ENCODE measurements at places on chromosomes 1 and 21.

DNA sequence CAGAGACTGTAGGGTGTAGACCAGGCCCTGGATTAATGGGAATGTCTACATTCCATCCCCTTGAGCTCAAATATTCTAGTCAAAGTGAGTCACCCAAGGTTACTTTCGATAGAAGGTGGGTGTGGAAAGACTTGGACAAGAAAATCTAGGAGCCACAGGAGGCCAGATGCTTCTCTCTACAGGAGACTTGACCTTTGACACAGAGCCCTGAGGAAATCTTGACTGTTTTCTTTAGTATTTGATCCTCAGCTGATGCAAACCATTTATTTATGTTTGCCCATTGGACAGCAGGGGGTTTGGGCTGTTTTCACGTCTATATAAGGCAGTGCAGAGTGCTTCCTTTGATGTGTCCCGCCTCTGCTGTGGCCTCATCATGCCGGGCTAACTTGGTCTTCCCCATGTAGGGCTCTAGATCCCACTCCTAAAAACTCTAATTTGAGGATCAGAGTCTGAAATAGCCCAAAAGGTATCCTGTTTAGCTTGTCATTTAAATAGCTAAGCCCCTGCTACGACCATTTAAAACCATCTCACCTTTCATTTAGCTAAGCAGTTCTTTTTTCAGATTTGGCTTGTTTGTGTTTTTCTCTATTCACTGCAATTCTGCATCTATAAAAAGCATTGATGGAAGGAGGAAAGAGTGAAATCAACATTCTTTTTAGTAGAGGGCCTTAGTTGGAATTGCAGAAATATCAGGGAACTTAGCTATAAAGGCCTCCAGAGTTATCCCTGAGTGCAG is 15.5 kb upstream of the MAP3K7CL start:
- DNase-seq, result no peak

DNA sequence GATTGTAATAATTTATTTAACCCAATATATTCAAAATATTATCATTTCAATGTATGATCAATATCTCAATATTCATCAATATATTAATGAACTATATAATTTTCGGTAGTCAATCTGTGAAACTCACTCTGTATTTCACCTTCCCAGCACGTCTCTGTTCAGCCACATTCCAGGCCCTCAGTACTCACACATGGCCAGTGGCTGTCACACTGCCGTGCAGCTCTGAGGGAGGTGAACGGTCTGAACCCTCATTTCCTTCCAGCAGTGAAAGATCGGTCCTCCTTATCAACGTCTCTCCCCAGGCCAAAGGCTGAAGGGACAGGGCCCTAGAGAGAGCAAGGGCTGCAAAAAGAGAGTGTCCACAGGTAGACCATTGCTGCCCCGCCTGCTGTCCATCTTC is 39.5 kb upstream of the ZNF124 start:
- no peak for DNase-seq

GRCh38 chr21:16770266-16770665 is 742.6 kb upstream of the CXADR start:
- DNase-seq, result no peak

GRCh38 chr1:224873434-224874369 is 55.8 kb upstream of the DNAH14 start:
- DNase-seq, result no peak

DNA sequence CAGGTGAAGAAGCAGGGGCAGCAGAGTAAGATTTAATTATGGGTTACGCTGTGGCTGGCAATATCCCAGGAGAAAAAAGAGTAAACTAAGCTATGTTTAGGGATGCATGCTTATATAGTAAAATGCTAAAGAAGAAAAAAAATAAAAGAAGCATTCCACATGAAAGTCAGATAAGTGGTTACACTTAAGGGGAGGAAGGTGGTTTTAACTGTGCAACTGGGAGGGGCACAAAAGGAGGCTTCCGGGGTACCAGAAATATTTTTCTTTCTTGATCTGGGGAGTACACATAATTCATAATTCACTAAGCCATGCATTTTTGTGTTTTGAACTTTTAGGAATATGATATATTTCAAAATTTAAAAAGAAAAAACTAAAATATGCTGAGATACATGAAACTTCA is 39.5 kb downstream of the USP48 start:
- no peak for DNase-seq

GRCh38 chr1:180793451-180793850 is 119.2 kb upstream of the KIAA1614 start:
- no peak for DNase-seq

- DNase-seq, result no peak
These were observed 2.7 kb upstream of the MYCBP start for GRCh38 chr1:38875811-38876210.

- DNase-seq, result no peak
These were observed 24.9 kb upstream of the ZNF644 start for GRCh38 chr1:91046766-91047165.

GRCh38 chr1:237687804-237688203 is 202.9 kb downstream of the ZP4 start:
- DNase-seq, result no peak

DNA sequence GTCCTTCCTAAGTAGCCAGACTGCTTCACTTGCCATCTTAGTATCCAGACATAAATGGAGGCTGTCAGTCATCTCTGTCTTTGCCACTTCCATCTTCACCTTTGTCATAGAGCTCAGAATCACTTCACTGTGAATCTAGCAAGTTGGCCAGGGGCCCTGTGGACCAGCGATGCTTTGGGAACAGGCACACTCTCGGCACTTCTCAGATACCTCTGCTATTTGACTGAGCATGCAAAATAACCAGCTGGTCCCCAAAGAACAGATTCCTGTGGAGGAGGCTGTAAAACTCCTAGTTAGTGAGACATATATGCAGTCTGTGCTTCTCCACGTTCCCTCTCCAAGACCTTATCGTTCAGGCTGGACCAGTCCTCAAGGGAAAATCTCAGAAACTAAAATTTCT is 76.8 kb upstream of the COA6 start:
- DNase-seq, result no peak

DNA sequence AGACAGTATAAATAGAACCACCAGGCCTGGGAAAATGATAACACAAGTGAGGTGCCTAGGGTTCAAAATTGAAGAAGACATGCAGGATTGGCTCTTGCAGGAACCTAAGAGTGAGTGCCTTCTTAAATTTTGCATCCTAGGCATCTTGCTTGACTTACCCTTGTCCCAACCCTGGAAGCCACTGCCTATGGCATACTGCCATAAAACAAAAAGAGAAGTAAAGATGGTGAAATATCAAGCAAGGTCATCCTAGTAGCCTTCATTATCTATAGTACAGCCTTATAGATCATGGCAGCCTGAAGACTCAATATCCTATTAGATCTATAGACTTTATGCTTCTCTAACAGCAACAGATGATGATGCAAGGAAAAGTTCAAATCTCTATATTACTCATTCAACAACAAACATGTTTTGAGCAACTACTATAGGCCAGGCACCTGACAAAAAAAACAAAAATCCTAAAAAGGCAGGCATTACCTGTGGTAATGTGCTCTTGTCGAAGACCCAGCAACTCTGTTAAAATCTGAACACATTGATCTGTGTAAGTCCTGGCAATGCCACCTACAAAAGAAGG is 6.3 kb downstream of the AP4B1 start:
- no peak for DNase-seq
